ENCODE measurements at places on chromosomes 7 and 10.
A peak's percentile ranks its signal among the peaks of the same experiment; 100 is the strongest.

- no peak for DNase-seq
Observed at GRCh38 chr10:110571093-110571743, 3.7 kb downstream of the SMC3 start.

GRCh38 chr7:5396542-5396941 lies 27.1 kb downstream of the TNRC18 start:
- no peak for DNase-seq

GRCh38 chr10:113207924-113208323 lies 257.9 kb downstream of the TCF7L2 start:
- no peak for DNase-seq

DNA sequence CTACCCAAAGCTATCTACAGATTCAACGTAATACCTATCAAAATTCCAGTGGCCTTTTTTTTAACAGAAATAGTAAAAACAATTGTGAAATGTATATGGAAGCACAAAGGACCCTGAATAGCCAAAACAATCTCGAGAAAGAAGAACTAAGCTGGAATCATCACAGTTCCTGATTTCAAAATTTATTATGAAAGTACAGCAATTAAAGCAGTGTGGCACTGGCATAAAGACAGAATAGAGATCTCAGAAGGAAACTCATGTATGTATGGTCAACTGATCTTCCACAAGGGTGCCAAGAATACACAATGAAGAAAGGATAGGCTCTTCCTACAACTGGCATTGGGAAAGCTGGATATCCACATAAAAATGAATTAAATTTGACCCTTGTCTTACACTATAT lies 23.2 kb downstream of the PNLIPRP3 start:
- DNase-seq = no peak

DNA sequence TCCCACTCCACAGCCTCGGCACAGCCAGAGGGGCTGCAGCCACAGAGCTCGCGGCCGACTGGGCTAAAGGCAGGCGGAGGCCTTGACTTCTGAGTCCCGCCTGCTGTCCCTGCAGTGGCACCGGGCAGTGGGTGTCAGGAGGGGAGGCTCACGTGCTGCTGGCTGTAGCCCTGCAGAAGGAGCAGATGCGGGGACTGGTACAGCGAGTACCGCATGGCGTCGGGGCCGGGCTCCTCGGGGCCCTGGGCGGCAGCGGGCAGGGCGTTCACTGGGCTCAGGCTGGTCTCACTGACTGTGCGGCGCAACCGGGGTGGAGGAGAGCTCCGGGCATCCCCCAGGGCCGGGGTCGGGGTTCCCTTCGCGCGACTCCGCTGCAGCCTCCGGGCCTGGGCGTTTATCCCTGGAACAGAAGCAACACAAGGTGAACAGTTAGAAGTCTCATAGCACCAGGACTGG lies 25.6 kb downstream of the PAPOLB start:
- no peak for DNase-seq

DNA sequence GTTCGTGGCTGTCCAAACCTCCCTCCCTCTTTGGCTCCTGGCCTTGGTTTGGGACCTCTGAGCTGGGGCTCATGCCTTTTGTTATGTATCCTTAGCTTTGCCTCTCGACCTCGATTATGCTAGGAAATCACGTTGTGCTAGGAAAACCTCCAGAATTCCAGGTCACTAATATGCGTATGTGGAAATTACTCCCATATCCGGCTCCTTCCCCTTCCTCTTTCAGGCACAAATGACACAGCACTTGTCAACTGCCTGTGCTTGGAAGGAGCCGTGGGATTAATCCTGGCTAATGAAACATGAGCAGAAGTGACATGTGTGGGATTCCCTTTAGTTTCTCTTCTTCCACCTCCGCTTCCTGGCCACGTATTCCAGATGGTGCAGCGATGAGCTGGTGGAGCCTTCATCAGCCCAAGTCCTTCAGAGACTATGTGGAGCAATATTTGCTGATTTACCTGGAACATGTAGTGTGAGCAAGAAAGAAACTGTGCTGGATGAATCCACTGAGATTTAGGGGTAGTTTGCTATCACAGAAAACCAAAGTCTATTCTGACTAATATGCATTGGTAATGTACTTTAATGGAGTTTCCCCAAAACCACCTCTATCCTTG lies 149.2 kb downstream of the REEP3 start:
- peak; percentile 49 for DNase-seq

GRCh38 chr7:156147104-156147503 lies 334.8 kb upstream of the SHH start:
- no peak for DNase-seq

DNA sequence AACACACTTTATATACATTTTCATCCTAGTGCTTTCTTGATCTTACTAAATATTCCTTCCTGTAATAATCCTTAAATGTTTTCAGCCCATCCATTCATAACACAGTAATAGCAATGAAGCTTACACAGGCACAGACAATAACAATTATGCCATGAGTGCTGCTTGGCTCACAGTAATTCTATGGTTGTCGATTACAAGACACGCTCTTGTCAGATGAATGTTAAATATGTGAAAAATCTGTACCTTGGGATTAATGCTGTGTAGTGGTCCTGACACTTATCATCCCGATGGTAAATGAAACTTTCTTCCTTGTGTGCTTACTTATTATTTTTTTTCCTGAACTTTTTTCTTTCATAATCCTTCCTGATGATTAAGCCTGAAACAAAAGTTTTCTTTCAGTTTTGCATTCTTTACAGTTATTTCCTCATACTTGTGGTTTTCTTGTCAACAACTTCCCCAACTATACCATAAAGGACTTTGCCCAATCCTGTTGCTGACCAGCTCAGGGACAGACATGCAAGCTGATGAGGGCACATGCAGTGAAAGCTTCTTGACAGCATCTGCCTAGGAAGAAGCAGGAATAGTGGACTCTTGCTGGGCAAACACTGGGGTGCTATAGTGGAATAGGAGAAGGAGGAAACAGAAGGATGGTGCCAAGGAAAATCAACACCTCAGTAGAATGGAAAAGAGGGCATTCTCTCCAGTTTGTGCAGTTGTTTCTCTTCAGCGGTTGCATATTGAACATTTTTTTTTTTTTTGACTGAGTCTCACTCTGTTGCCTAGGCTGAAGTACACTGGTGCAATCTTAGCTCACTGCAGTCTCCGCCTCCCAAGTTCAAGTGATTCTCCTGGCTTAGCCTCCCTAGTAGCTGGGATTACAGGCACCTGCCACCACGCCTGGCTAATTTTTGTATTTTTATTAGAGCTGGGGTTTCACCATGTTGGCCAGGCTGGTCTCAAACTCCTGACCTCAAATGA lies 6.7 kb upstream of the MGAM2 start:
- DNase-seq = no peak

DNA sequence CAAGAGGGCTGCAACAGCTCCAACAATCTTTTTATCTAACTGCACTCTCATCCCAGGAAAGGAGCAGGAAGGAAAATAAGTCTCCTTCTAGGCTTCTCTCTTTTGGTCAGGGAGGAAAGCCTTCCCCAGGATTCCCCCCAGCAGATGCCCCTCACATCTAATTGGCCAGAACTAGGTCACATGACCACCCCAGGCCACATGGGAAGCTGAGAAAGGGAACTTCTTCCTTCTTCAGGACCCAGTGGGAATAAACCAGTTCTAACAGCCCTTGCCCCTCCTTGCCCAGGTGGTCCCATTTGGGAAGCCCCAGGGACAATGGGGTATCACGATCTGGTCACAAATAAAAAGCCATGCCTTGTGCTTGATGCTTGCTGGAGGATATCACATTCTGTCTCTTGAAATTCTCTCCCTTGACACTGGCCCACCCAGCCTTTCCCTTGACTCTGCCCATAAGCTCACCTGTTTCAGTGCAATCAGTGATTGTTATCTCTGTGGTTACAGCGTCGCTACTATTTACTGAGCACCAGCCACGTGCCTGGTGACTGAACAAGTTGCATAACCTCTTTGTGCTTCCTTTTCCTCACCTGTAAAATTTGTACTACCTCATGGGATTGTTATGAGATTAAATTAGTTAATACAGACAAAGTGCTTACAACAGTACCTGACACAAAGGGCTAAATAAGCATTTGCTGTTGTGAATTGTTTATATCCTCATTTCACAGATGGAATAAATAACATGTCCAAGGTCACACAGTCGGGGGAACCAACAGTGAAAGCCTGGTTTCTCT lies 9.0 kb upstream of the TACR2 start:
- DNase-seq = no peak

GRCh38 chr7:80018941-80019808 lies 115.5 kb upstream of the GNAI1 start:
- DNase-seq = peak; percentile 62

DNA sequence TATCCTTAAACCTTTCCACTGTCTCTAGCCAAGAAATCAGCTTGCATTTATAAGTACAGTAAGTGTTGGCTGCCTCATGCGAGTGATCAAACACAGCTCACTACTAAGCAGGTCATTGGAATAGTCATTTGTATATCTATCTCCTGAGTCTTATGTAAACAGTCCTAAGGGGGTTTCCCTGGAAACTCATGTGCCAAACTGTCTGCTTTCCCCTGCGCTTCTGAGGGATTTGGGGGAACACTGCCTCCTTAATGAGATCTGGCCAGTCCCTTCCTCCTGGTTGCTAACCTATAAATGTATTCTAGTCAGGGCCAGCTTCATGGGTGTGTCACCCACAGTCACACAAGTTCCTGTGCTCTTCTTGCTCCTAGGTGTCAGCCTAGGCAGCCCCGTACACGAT lies 133.1 kb downstream of the CD36 start:
- no peak for DNase-seq

DNA sequence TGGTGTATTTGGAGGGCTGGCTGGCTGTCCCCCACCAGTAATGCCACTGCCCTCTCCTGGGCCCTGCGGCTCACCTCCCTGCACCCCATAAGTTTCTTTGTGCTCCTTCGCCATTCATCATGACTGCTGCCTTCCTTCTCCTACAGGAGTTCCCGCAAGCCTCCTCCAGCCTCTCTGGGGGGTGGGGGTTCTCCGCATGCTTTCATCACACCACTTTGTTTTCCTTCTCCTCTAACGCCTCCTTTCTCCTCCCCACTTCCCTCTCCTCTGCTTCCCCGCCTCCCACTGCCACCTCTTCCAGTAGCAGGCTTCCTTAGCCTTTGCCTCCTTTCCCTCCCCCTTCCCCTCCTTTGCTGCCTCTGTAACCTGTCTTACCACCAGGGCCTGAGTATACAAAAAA lies 58.1 kb downstream of the PAX2 start:
- DNase-seq = no peak
